ENCODE measurements at places on chromosomes 3 and 15.

- no peak for DNase-seq
These were observed 40.9 kb downstream of the KLHL18 start for GRCh38 chr3:47323431-47324277.

DNA sequence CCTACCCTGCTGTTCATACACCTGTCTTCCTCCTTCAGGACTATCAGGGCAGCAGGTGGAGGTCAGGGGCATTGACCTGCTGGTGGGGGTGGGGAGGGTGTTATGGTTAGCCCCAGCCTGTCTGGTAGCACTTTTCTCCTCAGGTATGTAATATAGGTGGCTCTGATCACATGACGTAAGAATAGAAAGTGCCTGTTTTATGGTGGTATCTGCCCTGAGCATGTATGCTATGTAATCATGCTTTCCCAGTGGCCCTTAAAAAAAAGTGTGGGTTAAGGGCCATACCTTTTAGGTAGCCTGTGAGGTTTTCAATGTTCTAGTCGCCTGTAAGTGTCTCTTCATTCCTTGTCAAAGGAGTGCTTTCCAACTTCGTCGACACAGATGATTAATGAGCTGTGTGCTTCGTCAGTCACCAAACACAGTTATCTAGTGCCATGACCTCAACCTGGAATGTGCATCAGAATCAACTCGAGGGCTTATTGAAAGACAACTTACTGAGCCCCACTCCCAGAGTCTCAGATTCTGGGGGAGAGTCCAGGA lies 86.3 kb downstream of the KLHL25 start:
- no peak for DNase-seq

DNA sequence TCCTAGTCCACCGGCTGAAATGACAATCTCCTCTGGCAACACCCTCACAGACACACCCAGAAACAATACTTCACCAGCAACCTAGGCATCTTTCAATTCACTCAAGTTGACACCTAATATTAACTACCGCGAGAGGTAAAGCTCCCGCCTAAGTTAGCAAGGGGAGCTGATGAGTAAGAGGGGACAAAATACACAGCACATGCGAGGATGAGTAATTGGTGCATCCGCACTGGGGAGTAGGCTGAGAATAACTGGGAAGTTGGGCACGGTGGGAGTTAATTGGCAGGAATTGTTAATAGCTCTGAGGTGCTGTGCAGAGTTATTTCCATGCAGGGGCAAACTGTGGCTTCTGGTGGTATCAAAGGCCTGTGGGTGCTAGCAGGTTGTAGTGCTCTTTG lies 14.5 kb upstream of the PLD1 start:
- no peak for DNase-seq

DNA sequence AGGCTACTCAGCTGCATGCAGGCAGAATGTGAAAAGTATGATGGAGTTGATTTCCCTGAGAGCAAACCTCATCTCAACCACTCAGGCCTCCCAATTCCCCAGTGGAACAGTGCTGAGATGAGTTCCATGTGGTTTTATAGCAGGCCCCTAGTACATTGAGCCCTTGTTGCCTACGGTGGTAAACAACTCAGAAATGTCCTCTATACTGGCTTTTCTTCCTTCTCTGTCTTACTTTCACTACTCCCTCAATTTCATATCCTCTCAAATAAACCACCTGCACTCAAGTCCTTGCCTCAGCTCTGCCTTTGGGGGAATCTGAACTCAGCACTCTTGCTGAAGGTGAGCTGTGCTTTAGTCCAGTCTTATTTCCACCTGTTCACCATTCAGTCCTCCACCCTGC lies 399.9 kb downstream of the PDCD6IP start:
- DNase-seq, result no peak

GRCh38 chr3:38347421-38348200 lies 1.0 kb downstream of the XYLB start:
- no peak for DNase-seq

- no peak for DNase-seq
These were observed 16.3 kb upstream of the ATP13A3 start for GRCh38 chr3:194503081-194503531.

GRCh38 chr3:50068134-50068533 lies 20.6 kb upstream of the RBM5 start:
- no peak for DNase-seq

DNA sequence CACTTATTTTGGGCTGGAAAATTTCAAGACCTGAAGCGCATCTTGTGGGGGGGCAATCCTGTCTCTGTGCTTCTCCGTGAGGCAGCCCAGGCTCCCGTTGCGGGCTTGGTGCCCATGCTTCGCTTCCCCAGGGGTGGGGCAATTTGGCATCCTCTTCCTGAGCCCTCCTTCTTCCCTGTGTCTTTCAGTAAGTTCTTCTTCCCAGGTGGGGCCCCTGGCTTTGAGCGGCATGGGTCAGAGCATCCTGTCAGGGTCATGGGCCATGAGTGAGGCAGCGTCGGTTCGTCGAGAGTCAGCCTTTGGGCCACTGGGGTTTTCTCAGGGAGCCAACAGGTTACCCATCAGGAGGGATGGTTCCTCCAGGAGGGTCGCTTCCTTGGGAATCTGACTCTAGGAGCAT lies 200.7 kb downstream of the UBE3A start:
- no peak for DNase-seq

DNA sequence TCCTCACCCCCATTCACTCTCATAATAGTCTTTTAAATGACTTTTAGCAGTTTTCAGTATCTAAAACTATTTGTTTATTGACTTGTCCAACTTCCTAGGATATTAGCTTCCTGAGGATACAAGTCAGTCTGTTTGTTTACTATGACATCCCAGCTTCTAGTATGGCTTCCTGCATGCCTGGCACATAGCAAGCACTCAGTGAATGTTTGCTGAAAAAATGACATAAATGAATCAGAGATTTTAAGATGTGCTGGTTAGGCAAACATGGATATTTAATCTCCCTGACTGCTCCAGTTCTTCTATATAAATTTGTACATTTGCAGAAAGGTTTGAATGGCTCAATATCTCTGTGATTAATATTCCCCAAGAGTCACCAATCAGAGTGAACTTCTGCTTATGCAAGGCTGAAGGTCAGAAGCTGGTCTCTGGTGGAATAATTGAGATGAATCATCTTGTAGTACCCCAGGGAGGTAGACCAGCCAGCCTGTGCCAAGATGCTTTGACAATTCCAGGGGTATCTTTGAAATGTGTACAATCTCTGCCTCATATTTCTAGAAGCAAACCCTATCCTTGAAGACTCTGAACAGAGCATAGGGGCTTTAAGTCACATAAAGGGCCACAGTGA lies 219.0 kb upstream of the LMCD1 start:
- DNase-seq, result peak; percentile 29

DNA sequence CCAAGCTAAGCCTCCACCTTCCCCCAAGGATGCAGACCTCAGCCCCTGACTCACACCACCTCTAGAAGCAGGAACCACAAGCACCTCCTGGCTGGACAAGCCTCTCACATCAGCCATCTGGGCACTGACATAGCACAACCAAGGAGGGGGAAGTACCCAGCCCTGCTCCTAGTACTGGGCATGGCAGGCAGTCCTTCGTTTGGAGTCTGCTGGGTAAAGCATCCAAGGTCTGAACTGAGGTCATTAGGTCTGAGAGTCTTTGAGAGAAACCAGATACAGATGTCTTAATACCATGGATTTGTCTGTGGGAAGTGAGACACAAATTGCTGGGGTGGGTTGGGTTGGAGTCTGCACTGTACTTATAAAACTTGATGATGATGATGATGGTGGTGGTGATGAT lies 61.8 kb downstream of the CCDC33 start:
- DNase-seq, result no peak

GRCh38 chr3:42300013-42300412 lies 34.0 kb upstream of the CCK start:
- DNase-seq, result peak; percentile 70

DNA sequence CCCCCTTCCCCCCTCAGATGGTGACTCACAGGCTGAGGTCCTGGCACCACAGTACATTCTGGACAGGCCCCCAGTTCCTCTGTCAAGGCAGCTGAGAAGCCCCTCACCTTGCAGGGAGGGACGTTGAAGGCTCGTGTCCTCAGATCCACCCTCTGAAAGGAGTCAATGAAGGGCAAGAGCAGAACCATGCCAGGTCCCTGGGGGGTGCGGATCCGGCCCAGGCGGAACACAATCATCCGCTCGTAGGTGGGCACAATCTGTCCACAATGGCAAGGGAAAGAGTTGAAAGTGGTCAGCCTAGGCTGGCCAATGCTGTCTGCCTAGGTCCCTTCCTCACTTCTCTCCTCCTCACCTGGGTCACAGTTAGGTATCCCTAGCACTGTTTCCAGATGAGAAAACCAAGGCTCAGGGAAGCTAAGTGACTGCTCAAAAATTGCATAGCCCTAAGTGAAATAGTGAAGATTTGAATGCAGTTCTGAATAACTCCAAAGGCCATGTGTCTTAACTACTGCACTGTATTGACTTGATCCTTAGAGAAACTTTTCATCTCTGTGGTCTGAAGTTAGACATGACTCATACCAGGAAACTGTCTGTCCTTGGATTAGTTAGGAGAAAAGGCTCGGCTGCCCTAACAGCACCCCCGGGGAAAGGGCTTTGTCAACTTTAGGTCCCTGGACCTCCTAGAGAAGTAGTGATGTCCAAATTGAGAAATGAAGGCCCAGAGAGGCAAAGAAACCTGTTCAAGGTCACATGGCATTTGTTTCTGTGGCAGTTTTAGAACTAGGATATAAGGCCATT lies 2.9 kb downstream of the STOML1 start:
- DNase-seq, result no peak

DNA sequence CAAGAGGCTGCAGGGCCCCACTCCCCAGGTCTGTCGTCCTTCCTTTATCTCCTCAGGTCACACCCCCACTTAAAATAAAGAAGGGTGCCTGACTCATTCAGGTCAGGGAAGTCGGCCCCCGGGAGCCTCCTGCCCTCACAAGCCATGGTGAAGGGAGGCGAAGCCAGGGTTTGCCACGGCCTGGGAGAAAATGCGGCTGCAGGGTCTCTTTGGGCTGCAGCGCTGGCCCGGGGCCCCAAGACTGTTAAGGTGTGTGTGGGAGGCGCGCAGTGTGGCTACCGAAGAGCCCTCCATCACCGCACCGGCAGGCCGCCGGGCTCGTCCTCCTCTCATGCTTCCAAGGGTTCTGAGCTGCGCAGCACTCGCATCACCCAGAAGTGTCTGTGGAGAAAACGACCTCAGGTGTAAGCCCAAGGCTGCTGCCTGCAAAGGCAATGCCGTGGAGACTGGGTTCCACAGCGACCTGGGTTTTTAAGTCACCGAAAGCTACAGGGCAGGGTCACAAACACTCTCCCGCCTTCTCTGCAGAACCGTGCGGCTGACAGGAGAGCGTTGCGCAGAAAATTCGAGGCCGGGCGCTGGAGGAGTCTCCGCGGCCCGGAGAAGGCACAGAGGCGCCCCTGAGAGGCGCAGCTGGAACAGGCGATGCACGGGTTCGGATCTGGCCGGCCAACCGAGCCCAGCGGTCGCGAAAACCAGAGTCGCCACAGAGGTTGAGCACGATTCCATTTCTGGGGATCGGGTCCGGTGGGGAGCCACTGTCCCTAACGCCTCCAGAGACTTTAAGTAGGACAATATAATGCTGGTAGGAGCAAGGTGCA lies 8.7 kb downstream of the FOXL2 start:
- no peak for DNase-seq

- DNase-seq, result peak; percentile 79
These were observed 44.0 kb downstream of the CCDC54 start for GRCh38 chr3:107421170-107421792.

GRCh38 chr15:38888701-38889221 lies 324.1 kb upstream of the RASGRP1 start:
- DNase-seq, result no peak

DNA sequence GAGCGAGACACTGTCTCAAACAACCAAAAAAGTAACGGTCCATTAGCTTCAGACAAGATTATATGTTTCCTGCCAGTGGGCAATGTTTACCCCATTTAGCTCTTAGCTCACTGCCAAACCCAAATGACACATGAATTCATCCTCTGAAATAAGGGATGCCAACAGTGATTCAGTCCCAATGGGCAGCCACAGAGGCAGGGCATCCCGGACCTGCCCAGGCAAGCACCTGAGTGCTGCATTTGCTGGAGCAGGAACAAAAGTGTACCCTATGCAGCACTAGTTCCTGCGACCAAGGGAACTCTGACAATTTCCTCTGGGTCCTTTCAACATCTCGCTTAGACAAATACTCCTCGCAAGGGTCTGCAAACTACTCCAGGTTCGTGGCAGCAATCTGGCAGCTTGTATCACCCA lies 8.0 kb downstream of the IP6K2 start:
- DNase-seq, result no peak

DNA sequence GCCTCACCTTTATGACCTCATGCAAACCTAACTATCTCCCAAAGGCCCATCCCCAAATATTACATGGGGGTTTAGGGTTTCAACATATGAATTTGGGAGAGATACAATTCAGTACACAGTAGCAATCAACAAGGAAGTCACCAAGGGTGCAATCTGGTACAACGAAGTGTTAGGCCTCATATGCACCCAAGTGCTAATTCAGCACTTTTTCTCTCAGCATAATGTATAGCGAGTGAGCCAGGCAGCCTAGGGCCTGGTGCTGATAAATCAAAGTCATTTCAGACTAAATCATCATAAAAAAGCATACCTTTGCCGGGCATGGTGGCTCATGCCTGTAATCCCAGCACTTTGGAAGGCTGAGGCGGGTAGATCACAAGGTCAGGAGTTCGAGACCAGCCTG lies 11.7 kb upstream of the KBTBD8 start:
- no peak for DNase-seq

DNA sequence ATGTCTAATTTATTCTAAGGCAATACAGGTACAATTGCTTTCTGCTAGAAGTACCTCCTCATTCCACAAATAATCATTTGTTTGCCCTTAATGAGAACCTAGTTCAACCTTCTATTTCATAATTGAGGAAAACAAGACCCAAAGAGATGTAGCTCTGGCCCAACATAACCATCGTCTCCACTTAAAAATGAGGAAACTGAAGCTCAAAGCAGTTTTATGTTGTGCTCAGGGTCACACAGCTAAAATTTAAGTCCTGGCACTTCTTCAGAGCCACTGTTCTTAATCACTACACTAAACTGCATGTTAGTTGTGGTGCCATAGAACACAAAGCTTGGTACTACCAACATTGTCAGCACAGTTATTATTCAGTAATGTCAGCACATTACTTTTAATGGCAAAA lies 108.0 kb downstream of the SERPINI1 start:
- no peak for DNase-seq

GRCh38 chr3:48208076-48208475 lies 15.2 kb upstream of the CAMP start:
- no peak for DNase-seq

DNA sequence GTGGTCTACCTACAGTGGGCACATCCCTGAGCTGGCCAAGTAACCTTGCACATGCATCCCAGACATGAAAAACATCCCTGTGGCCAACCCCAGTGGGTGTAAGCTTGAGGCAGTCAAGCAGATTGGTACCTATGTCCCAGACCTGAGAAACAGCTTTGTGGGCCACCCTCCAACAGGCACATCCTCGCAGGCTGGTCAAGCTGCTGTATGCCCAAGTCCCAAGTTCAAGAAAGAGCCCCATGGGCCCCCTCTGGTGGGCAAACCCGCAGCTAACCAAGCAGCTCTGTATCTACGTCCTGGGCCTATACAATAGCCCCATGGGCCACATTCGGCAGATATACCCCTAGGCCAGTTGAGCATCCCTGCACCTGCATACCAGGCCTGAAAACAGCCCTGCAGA lies 186.3 kb upstream of the GPR149 start:
- DNase-seq, result no peak

- DNase-seq, result no peak
These were observed 89.9 kb downstream of the IQSEC1 start for GRCh38 chr3:12983319-12983718.

GRCh38 chr3:172061724-172062184 lies 22.4 kb downstream of the FNDC3B start:
- DNase-seq, result no peak

All from T47D (cell line).